Right ventricle myocardium inferior (tissue), 1 donor: ENCODE measurements at places on chromosomes 4 and X. TPM values are rescaled to one million over a fixed set of nuclear protein-coding genes. Genes with fewer than 3 reads are reported as not detected.

- no peak for DNase-seq
These were observed 102.7 kb upstream of the RBPJ start for GRCh38 chr4:26217961-26218676.

DNA sequence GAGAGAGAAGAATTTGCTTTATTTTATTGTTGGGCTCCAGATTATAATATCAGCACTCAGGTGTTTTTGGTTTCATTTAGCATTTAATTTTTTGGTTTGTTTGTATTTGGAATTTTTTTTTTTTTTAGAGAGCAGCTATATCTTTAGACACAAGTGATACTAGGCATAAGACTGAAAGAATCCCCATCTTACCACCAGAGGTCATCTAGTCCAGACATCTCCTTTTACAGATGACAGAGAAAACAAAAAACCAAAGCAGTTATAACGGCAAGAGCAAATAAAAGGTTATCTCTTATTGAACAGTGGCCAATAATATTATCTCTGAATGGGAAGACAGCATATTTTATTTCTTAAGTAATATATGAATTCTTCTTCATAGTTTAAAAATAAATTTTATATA, 22.8 kb downstream of the USP38 start:
- DNase-seq: no peak

GRCh38 chr4:150578745-150579501, 3.0 kb upstream of the MAB21L2 start:
- DNase-seq: no peak

DNA sequence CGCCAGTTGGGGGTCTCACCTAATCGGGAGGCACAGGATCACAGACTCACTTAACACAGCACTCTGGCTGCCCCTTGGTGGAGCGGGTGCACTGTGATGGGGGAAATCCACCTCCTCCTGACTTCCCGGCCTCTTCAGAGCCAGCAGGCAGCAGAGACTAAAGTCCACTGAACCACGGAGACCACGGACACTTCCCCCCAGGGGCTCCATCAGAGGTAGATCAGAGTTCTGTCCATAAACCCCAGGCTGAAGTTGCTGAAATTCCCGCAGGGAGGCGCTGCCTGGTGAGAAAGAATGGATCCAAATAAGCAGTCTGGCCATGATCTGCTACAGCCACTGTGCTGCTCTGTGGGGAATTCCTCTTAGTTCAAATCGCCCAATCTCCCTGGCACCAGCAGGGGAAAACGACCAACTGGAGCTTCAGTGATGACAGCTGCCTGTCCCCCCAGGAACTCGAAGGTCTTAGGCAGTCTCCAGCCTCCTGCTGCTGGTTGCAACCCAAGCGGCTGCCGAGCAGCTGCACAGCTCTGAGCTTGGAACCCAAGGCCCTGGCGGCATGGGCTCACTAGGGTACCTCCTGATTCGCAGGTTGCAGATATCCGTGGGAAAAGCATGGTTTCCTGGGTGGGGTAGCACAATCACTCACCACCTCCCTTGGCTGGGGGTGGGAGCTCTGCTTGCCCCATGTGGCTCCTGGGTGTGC, 106.9 kb upstream of the DCAF12L2 start:
- peak; percentile 9 for DNase-seq

- no peak for DNase-seq
These were observed 68.5 kb upstream of the PPP2R3B start for GRCh38 chrX:455199-455598.

DNA sequence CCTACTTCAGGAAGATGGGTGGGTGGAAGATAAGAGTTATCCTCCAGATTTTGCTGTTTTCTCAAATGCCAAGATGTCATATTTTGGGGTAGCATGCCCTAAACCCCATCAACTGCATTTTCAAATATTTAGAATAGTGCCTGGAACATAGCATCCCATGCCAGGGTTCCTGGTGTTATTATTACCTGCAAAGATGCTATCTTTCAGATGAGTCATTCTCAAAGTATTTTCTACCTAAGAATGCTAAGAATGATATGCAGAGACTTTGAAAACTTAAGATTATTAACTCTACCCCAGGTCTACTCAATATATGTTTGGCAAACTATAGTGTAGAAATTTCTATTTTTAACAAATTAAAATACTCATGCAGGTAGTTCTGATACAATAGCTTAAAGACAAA, 934.3 kb upstream of the SLIT2 start:
- no peak for DNase-seq

GRCh38 chr4:98745366-98745765, 87.0 kb upstream of the TSPAN5 start:
- DNase-seq: no peak

GRCh38 chrX:68936608-68937007, 107.8 kb downstream of the EFNB1 start:
- DNase-seq: no peak

DNA sequence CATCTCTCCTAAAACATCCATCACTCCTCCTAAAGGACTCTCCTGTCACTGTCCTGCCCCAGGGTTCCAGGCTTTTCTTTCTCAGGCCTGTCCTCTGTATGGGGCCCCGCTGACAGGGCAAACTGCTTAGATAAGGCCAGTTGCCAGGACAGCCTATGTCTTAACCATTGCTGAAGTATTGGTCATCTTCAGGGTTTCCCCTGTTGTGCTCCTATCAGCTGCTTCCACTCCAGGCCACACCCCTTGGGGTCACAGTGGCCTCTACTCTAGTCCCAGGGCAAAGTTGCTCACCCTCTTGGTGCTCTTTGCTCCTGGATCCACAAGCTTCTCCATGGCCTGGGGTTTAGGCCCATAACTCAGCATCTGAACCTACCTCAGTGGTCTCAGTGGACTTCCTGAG, 138.0 kb upstream of the PJA1 start:
- DNase-seq: no peak

DNA sequence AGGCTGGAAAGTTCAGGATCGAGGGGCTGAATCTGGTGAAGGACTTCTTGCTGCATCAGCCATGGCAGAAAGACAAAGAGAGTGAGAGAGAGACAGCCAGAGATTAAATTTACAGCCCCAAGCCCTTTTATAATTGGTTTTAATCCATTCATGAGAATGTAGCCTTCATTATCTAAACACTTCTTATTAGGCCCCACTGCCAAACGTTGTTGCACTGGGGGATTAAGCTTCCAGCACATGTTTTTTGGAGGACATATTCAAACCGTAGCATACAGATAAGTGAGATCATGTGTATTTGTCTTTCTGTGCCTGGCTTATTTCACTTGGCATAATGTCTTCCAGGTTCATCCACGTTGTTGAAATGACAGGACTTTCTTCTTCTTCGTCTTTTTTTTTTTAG, 524.7 kb downstream of the SPRY1 start:
- DNase-seq: no peak

DNA sequence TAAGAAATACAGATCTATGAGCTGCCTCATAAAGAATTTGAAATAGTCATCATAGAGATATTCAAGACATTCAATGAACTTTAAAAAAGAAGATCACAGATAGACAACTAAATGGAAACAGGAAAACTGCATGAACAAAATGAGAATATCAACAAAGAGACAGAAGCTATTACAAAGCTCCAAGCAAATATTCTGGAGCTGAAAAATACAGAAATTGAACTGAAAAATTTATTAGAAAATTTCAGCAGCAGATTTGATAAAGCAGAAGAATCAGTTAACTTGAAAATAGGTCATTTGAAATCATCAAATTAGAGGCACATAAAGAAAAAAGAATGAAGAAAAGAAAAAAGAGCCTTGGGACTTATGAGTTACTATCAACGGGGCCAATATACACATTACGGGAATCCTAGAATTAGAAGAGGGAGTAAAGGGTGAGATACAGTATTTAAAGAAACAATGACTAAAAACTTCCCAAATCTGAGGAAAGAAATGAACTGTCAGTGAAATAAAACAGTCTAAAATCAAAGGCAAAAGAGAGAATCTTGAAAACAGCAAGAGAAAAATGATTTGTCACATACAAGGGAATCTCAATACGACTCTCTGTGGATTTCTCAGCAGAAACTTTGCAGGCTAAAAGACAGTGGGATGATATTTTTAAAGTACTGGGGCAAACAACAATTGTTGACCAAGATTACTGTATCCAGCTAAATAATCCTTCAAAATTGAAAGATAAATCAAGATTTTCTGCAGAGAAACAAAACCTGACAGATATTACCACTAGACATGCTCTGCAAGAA, 641.6 kb downstream of the ANKRD50 start:
- DNase-seq: no peak

GRCh38 chr4:9880406-9881197, 99.2 kb downstream of the DRD5 start:
- DNase-seq: no peak

DNA sequence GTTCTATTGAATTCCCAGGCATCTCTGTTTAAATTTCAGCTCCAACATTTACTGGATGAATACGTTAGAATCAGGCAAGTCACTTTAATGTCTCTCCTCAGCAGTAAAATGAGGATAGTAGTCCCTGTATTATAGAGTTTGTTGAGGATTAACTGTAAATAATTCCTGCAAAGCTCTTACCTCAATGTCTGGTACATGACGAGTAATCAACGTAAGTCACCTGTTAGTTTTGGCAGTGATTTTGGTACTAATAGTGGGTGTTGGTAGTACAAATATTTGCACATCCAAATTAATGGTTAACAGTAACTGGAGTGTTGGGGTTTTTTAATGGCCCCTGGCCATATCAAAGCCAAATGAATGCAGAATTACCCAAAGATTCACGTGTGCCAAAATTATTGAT, 189.8 kb upstream of the GALNT7 start:
- no peak for DNase-seq

DNA sequence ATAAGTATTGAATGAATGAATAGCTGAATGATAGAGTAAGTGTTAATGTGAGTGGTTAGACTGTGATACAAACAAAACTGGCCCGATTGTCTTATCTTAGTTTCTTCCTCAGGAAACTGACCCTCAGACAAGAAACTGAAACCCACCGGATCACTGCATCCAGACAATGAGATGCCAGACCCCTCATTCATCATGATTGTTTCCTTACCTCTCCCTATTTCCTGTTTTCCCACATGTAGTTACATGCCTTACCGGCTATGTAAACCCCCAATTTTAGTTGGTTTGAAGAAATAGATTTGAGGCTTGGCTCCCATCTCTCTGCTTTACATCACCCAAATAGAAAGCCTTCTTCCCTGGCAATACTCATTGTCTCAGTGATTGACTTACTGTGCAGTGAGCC, 218.9 kb upstream of the PPP1R2C start:
- DNase-seq: no peak

DNA sequence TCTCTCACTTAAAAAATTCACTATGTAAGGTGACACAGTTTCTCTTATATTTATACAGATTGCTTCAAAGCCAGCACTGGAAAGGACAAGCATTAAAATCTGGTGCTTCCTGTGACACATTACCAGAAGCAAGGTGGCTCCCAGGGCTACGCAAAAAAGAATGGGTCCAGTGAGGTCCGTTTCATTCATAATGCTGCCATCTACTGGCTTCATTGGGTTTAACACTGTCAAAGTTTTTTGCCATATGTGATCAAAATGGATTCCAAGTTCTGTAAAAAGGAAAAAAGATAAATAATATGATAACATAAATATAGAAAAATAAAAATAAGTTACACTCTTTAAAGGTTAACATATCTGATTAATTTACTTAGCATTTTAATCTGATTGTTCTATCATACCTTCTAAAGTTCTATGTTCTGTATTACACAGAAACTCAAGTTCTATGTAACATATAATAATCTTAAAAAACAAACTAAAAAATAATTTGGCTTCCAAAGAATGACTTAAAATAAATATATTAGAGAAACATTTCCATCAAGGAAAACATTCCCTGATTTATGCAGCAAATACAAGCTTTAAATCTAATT, 22.1 kb downstream of the YIPF7 start:
- no peak for DNase-seq

GRCh38 chrX:155417769-155418168, 35.9 kb downstream of the F8A2 start:
- no peak for DNase-seq

- DNase-seq: no peak
These were observed 348.9 kb upstream of the FTHL17 start for GRCh38 chrX:31420711-31421151.

Gene HDAC8
- 18.6 TPM for total RNA-seq

Gene CXCR3
- total RNA-seq: 0.32 TPM

Gene CLNK
- not detected for total RNA-seq

Gene ADGRL3
- 3.7 TPM for total RNA-seq

Gene TGIF2LX
- not detected for total RNA-seq

Gene BTC
- 0.16 TPM for total RNA-seq

Gene CTAG1A
- not detected for total RNA-seq

Gene PRDM5
- total RNA-seq: 7.4 TPM

Gene CDKL2
- 0.11 TPM for total RNA-seq

Gene FAM9B
- not detected for total RNA-seq
